ENCODE measurements at places on chromosomes 3 and 15.

DNA sequence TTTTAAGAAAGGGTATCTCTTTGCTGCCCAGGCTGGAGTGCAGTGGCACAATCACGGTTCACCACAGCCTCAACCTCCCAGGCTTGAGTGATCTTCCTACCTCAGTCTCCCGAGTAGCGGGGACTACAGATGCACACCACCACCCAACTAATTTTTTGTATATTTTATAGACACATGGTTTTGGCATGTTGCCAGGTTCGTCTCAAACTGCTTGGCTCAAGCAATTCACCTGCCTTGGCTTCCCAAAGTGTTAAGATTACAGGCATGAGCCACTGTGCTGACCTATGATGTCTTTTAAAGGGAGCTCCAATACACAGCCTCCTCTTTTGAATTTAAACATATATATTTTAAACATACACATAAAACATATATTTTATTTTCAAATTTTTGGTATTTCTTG is 60.9 kb downstream of the SLC9C1 start:
- no peak for DNase-seq

DNA sequence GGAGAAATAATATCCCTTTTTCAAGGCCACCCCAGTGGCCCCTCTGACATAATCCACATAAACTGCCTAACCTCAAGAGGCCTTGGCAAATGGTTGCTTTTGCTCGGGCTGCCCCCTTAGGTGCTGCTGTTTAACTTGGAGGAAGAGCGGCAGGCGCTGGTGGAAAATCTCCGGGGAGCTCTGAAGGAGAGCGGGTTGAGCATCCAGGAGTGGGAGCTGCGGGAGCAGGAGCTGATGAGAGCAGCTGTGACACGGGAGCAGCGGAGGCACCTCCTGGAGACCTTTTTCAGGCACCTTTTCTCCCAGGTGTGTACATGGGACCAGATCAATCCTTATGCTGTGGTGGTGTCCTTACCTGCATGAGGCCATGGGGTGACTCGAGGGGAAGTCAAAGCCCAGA is 15.0 kb downstream of the DUOX1 start:
- no peak for DNase-seq

GRCh38 chr3:185318141-185318540 is 44.8 kb upstream of the MAP3K13 start:
- no peak for DNase-seq

GRCh38 chr3:17006132-17006852 is 121.5 kb downstream of the PLCL2 start:
- DNase-seq: no peak

- no peak for DNase-seq
These were observed 23.9 kb upstream of the FRMD4B start for GRCh38 chr3:69409831-69410230.

- DNase-seq: no peak
These were observed 7.0 kb downstream of the SUCLG2 start for GRCh38 chr3:67647390-67647878.

- DNase-seq: no peak
These were observed 140.9 kb downstream of the NTRK3 start for GRCh38 chr15:88115486-88116152.

- DNase-seq: no peak
These were observed 370.1 kb downstream of the CNTN4 start for GRCh38 chr3:2468816-2469215.

GRCh38 chr3:104596054-104596453 is 770.7 kb upstream of the ALCAM start:
- DNase-seq: no peak

DNA sequence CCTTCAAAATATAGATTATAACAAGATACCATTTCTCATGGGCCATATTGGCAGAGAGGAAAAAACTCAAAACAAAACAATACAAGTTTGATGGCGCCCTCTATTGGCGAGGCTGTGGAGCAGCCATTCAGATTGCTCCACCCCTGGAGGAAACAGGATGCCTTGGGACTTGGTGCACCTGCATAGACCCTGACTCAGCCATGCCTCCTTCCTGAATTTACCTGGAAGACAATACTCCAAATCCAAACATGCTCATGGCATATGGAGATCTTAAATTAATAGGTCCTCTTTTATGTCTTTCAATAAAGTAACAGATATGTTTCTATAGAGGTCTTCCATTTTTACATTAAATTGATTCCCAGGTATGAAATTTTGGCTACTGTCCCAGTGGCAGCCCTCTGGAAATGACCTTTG is 90.0 kb downstream of the APBA2 start:
- peak; percentile 53 for DNase-seq

DNA sequence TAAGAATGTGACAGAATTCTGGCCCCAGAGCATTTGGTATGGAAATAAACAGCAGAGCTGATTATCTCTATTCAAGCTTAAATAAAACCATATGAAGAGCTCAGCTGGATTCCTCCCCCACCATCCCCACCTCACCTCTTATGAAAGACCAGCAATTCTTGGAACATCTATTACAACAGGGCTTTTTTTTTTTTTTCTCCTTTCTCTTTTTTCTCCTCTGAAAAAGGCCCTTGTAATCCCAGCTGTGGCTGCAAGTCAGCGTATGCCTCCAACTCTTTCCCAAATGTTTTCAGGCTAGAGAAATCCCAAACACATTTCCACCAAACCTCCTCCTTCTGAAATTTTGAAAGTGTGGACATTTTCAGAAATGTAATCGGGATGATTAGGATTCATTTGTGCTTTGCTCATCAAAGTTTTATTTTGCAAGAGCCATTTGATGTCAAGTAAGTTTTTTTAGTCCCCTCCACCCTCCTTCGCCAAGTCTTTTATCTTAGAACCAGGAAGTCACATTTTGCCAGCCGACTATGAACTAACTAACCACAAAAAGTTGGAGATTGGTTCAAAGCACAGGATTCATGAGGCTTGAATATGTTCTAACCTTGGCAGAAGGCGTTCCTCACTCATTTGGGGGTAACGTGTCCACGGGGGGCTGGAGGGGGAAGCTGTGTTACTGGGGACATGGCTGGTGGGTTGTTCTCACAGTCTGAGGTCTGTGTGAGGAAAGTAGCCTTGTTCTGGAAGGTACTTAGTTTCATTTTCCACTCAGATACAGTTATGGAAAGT is 142.0 kb upstream of the PDZRN3 start:
- no peak for DNase-seq

DNA sequence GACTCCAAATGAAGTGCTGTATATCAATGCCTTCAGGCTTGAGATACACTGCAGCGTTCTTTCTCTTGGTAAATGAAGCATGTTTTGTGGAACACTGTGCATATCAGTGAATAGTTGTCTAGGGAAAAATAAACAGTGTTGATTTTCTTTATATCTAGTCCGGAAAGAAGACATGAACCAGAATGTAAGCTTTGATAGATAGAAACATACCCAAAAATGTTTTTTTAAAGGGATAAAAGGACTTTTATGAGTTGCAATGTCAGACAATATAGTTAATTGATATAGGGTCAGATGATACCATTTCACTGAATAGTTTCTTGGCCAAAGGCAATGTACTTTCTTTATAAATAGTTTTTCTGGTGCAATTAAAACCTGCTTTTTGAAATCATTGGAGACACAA is 1037.8 kb downstream of the OTOL1 start:
- no peak for DNase-seq

- DNase-seq: no peak
These were observed 101.2 kb downstream of the CHST2 start for GRCh38 chr3:143220741-143221140.

- no peak for DNase-seq
These were observed 101.2 kb upstream of the WNT5A start for GRCh38 chr3:55588146-55588765.

GRCh38 chr3:183181606-183182005 is 19.1 kb upstream of the LAMP3 start:
- no peak for DNase-seq

- DNase-seq: no peak
These were observed 98.3 kb upstream of the SLC6A11 start for GRCh38 chr3:10717756-10718155.

- DNase-seq: no peak
These were observed 117.5 kb upstream of the TMC3 start for GRCh38 chr15:81491414-81492096.

- no peak for DNase-seq
These were observed 30.6 kb upstream of the PROK2 start for GRCh38 chr3:71815340-71816067.

DNA sequence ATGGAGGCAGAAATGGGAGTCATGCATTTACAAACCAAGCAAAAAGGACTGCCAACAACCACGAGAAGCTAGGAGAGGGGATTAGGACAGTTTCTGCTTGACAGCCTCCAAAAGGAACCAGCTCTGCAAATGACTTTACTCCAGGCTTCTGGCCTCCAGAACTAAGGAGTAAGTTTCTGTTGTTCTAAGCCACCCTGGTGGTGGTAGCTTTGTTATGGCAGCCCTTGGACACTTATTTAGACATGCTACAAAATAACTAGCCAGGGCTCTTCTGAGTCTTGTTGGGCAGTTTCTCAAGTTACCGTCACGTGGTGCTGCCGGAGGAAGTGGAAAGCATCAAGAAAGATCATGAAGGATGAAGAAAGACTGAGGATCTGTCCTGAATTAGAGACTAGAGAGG is 386.5 kb downstream of the LRTM1 start:
- DNase-seq: no peak

DNA sequence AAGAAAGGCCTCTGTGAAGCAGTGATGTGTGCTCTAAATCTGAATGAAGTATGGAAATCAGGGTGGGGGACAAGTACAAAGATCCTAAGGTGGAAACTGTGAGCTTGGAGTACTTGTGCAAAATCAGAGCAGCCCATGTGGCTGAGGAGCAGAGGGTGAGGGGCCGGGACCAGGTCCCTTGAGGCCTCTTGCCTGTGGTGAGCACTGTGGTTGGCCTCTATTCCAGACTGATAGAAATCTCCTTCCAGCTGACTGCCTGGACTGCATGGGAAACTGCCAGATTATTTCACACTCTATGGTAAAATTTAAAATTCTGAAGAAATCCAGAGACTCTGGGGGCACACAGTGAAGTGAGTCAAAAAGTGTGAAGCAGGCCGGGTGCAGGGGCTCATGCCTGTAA is 81.4 kb downstream of the TM4SF4 start:
- DNase-seq: no peak

- DNase-seq: no peak
These were observed 10.4 kb upstream of the MME start for GRCh38 chr3:155069729-155070128.

DNA sequence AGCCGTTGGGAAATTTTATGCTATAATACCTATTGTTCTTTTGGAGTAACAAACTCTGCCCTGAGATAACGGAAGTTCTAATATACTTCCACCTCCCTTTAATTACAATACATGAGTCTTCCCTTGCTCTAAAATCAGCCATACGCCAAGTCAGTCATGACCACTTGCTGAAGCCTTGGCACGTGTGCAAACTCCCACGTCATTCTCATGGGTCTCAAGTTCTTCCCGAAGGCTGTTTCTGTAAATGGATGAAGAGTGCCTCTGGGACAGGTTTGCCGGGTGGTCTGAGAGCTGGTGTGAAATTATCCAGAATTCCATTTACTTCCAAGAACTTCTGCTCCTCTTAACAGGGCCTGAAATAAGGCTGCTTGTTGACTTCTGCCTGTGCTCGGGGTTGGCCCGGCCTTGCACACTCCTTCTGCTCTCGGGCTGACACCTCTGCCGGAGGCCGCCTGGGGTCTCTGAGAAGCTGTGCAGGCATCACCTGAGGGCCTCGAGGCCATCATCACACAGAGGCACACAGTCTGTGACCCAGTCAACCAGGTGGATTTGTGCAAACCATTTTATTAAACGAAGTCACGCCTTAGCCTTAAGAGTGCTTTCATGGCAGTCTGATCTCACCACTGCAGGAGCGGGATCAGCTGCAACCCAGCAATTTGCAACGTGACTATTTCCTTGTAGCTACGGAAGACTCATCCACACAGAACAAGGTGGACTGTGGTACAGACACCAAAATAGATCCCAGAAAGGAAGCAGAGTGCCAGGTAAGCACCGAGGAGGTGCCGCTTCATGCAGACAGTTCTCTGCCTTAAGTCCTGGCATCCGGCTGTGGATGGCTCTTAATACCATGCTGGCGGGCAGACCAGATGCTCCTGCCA is 120.1 kb downstream of the ADAMTS17 start:
- no peak for DNase-seq

- no peak for DNase-seq
These were observed 277.6 kb upstream of the RASGRP1 start for GRCh38 chr15:38842226-38842625.

GRCh38 chr15:82036461-82036860 is 9.4 kb downstream of the MEX3B start:
- DNase-seq: no peak

GRCh38 chr3:46036191-46036590 is 8.9 kb upstream of the XCR1 start:
- DNase-seq: no peak

DNA sequence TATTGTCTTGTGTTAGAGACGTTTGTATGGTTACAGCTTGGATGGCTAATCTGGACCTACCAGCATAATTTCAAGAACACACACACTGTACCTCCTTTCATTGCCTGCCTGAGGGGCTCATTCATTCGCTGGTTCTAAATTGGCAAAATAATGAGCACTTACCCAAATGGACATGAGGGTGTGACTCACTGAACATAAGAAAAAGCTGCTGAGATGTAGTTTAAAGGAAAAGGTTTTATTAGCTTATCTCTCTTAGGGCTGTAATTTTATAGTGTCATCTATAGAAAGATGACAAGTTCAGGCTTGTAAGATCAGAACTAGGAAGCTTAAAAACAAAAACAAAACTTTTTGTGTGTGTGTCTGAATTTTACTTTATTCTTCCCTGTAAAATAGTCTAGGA is 120.7 kb upstream of the WNT7A start:
- no peak for DNase-seq

- no peak for DNase-seq
These were observed 72.4 kb downstream of the TBL1XR1 start for GRCh38 chr3:177124882-177125281.

- no peak for DNase-seq
These were observed 30.2 kb upstream of the USP3 start for GRCh38 chr15:63473999-63474809.
